ENCODE measurements at places on chromosomes 3 and 15. TPM values are rescaled to one million over a fixed set of nuclear protein-coding genes. Genes with fewer than 3 reads are reported as not detected.

GRCh38 chr15:39934397-39935071, 619 bp downstream of the EIF2AK4 start:
- no peak for DNase-seq

MRPS11 gene
- 37.5 TPM for polyA plus RNA-seq

DNA sequence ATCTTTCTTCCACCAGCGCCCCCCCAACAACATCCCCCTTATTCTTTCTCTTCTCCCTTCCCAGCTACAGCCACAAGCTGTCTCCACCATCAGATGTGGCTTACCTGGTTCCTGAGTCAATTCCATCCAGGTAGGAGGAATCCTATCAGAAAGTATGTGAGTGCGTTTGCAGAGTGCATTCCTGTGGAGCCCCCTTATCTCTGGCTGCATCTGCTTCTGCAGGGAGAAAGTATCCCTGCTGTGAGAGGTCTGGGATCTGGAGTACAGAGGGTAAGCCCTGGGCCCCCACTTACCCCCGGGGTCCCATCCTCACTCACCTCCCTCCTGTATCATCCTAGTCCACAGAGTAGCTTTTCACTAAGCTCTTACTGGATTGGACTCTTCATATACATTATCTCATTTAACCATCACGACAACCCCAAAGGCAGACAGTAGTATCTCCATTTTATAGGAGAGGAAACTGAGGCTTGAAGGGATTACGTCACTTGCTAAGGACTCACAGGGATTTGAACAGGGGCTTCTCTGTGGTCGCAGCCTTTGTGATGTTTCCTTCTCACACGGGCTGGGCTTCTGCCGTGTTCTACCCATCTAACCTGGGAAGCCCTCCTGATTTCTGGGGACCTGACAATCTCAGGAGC, 22.2 kb upstream of the MAGEF1 start:
- DNase-seq, result no peak

STRA6 gene
- 35.1 TPM for polyA plus RNA-seq

TGM4 gene
- 0.07 TPM for polyA plus RNA-seq

All from left renal pelvis (tissue), 4 donors.